ENCODE measurements at places on chromosomes 7 and 10.

GRCh38 chr7:113086431-113086888 lies at the start of gene GPR85:
GPR85 (minus strand) TSS chr7:113086827; CDS start chr7:113084721, 2,106 bp downstream.
- no peak for DNase-seq

DNA sequence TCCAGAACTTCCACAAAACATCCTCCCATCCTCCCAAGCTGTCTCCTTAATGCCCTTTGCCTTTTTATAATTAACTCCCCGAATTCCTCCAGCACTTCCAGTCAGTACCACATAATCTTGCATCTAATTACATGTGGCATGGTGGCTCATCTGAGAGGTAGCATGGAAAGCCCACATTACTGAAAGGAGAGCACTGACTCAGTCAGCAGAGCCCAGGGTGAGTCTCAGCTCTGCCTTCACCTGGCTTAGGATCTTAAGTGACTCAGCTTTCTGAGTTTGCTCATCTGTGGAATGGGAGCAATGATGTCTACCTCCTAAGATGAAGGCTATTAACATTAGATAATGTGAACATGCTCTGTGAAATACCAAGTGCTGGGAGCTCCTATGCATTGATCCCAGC lies 433.9 kb downstream of the SORCS3 start:
- DNase-seq = no peak

GRCh38 chr7:36387435-36388231 lies 2.0 kb upstream of the ANLN start:
- no peak for DNase-seq

- DNase-seq = no peak
Measured at GRCh38 chr7:140674899-140675701, 2.4 kb downstream of the ADCK2 start.

DNA sequence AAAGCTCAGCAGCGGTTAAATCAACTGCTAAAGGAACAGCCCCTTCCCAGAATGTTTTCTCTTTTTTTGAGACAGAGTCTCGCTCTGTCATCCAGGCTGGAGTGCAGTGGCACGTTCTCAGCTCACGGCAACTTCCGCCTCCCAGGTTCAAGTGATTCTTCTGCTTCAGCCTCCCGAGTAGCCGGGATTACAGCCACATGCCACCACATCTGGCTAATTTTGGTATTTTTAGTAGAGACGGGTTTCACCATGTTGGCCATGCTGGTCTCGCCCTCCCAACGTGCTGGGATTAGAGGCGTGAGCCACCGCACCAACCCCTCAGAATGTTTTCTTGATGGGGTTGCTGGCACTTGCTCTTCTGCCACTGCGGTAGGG lies 59.8 kb upstream of the IL6 start:
- no peak for DNase-seq

GRCh38 chr7:29158795-29159423 lies 12.6 kb upstream of the CPVL start:
- no peak for DNase-seq

GRCh38 chr10:132534391-132535064 lies 3.1 kb upstream of the INPP5A start:
- no peak for DNase-seq
